ENCODE measurements at places on chromosomes 2 and 18.

DNA sequence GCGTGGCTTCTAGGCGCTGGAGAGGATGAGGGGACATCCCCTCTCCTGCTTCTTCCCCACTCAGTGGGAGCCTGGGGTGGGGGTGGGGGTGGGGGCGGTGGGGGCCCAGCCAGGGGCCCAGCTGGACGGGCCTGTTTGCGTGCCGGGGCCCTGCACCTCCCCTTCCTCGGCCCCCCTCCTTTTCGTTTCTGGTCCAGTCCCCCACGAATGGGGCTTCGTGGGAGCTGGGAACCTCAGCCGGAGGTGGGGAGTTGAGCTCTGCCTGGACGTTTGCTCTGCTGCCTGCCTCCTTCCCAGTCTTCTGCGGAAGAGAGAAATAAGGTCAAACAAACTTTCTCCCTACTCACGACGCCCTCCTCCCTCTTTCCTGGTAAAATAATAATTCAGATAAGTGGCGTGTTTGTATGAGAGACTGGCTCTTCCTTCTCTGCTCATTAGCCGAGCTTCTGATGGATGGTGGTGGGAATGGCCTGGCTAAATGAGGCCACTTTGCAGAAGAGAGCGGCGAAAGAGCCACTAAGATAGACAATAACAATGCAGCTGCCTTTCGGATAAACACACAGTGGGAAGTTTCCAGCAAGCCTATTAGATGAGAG lies 782 bp downstream of the MTA3 start:
- DNase-seq: no peak

GRCh38 chr18:13613591-13614501 lies 112.5 kb downstream of the FAM210A start:
- no peak for DNase-seq

- DNase-seq: peak; percentile 78
Measured at GRCh38 chr2:235533616-235534385, 40.0 kb downstream of the AGAP1 start.

DNA sequence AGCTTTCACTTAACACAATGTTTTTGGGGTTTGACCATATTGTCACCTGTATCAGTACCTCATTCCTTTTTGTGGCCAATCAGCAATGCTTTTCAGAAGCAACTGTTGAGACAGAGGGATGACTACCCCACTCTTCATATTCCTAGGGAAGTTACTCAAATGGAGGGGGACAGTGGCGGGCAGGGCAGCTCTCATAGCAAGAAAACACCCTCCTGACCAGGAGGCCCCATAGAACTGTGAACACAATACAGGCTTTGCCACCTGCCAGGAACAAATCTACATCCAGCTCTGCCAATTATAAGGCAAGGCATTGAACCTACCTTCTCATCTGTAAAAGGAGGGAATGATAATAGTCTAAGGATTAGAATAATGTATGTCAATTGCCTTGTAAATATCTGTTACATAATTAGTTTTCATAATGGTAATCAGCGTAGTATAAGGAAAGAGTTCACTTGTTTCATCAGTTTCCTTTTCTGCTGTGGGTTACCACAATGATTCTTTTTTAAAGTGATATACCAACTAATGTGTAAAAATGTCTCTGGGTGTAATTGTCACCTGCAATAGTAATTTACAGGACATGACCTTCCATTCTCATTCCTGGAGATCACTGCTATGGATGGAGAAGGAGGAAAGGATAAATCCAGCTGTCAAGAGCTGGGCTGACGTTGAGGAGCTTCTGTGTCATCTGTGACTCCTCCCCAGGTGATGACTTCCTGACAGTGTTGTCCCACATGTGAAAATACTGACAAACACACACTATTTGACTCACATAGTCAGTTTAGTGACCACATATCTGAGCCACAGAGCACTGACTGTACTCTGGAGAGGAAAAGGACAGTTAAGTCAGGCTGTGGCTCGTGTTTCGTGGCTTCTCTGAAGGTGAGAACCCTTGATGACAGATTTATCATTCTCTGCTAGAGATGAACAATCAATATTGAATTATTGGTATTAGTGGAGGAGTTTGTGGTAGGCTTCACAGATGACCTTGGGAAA lies 13.5 kb downstream of the ALPK2 start:
- no peak for DNase-seq

GRCh38 chr18:57982372-57983021 lies 61.5 kb upstream of the NEDD4L start:
- no peak for DNase-seq

GRCh38 chr2:190804182-190804795 lies 76.3 kb upstream of the GLS start:
- no peak for DNase-seq

DNA sequence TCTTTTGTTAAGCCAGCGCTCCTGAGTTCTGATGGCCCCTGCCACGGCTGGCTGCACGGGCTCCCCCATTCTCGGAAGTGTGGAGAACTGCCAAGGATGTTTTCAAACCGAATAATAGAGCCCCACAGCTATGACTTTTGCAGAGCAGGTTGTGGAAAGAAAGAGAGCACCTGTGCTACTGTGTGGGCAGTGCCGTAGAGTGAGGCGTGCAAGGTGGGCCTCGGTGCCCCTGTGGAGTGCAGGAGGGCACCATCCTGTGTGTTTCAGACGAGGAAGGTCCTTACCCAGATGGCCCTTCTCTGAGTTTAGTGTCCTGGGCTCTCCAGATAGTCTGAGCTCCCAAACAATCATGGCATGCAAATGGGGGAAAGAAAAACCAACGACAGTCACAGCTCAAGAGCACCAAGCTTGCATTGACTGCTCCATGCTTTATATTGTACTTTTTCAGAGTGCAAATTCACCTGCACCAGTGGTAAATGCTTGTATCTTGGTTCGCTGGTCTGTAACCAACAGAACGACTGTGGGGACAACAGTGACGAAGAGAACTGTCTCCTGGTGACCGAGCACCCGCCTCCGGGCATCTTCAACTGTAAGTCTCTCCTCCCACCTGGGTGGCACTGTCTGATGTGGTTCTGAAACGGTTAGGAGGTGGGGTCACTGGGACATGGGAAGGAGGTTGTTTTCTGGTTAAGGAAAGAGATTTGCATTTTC lies 219.4 kb downstream of the LDLRAD4 start:
- no peak for DNase-seq

- no peak for DNase-seq
Measured at GRCh38 chr2:26011990-26012856, 21.7 kb upstream of the RAB10 start.

GRCh38 chr2:38524580-38524979 lies 78.1 kb downstream of the HNRNPLL start:
- peak; percentile 62 for DNase-seq

GRCh38 chr2:46720592-46721185 lies 194.9 kb downstream of the MCFD2 start:
- no peak for DNase-seq

- no peak for DNase-seq
Measured at GRCh38 chr2:74902281-74902860, 56.1 kb upstream of the POLE4 start.

- DNase-seq: no peak
Measured at GRCh38 chr2:168002021-168002553, 245.3 kb downstream of the STK39 start.

GRCh38 chr2:31920962-31921361 lies 89.8 kb downstream of the MEMO1 start:
- no peak for DNase-seq

- DNase-seq: no peak
Measured at GRCh38 chr2:164479460-164479859, 141.8 kb downstream of the GRB14 start.

DNA sequence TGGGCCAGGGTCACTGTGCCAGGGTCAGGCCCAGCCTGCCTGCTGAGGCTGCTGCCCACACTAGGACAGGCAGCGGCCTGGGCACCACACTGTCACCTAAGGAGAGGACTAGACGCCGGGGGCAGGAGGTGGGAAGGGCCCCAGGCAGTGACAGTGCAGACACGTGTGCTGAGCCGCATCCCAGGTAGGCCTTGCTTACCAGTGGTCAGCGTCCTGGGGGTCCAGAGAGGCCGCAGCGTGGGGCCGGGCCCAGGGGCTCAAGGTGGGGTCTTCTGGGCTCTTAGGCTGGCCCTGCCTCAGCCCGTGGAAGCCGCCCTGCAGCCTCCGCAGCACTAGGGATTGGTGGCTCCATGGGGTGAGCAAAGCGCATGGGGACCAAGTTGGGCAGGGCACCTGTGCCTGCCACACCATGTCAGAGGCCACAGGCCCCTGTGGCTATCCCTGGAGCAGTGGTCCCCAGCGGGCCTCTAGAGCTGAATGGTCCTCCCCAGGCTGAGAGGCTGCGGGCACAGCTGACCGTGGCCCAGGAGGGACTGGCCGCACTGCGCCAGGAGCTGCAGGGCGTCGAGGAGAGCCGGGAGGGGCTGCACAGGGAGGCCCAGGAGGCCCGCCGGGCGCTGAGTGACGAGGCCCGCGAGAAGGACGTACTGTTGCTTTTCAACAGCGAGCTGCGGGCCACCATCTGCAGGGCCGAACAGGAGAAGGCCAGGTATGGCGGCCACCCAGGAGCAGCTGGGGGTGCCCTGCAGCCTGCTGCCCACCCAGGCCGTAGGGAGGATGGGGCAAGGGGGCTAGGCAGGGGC lies 35.2 kb upstream of the SNED1 start:
- no peak for DNase-seq

DNA sequence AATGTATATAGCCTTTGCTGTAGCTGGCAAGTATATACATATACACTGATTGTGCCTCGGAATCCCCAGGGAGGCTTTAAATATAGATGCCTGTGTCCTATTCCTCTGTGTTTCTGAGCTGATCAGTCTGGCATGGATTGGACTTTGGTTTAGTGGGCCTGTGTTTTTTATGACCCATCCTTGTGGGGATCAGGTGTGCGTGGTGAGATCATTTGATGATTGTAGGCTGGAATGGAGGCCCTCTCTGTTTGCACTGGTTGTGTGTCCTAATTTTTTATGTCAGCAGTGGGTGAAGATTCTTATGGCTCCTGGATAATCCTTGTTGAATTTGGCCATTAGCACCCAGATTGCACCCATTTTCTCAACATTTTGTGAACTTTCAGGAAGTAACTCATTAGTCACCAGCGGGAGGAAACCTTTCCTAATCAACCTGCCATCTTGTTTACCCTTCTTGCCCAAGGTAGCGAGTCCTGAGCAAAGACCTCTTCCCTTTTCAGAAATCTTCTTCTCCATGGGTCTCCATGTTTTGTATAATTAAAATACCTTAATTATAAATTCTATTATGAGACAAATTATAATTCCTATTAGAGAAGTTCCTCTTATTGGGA lies 75.8 kb downstream of the UGGT1 start:
- no peak for DNase-seq

DNA sequence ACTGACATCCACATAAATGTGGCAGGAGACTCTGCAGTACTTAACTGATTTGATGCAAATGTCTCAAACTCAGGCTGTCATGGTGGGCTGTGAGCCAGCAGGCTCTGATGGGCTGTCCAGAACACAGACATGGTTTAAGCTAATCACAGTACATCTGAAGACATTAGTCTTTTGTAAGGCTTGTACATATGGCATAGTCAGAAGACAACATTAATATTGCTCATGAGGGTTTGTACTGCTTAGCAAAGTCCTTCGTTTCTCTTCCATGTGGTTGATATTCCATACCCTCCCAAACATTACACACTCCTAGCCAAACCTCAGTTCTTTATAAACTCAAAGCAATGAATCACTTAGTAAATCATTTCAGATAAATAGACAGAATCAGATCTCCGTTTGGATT lies 330.6 kb downstream of the RND3 start:
- no peak for DNase-seq

DNA sequence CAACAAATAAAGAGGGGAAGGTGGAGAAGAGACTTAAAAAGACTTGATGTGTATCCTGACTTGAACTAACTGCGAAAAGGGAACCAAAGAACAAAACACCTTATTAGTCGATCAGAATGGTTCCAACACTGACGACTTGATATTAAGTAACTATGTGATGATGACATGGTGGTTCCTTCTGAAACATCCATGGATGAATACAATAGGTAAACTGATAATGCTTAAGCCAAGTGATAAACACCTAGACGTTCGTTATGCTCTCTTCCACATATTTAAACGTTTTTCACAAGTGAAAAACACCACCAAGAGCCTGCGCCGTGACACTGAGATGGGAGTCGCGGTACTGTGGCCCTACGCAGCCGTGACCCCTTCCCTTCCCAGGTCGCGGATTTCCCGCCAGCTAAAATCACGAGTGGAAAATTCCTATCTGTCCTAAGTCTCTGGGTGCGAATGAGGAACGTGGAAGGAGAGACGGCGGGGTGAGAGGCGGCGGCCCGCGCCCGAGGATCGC lies 797 bp downstream of the TTC32 start:
- DNase-seq: no peak

DNA sequence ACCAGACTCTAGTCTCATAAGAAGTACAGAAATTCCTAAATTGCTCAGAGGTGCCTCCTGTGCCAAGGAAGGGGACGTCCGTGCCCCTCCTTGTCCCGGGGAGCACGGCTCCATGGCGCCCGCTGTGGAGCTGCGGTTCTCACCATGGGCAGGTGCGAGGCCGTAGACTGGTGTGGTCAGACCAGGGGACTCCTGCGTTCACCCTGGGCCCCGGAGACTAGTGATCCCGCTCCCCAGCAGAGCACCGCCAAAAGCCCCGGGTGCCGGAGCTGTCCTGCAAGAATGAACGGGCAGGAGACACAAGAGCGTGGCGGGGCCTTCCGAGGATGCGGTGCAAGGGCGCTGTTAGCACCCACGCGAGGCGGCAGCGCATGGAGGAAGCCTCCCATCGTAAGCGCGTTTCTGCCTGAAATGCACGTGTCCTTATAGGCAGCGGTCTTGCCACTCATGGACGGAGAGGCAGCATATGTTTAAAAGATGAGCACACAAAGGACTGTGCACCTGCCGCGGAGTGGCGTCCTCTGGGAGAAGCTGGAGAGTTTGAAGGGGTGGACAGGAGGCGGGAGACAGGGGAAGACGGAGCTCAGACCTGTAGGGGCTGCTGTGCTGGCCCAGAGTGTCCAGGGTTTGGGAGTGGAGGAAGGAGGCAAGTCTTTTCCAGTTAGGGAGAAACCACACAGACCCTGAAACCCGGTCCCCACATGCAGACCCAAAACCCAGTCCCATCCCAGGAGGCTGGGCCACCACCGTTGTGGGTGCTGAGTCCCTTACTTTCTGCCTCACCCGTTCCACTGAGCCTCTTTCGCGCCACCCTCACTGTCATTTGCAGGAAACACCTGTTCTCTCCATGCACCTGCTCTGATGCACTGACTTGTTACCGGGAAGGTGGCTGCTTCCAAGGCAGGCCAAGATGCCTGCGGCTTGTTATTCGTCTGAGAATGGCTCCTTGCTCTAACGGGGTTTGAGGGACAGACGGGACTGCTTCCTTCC lies 7.5 kb upstream of the KCNG2 start:
- no peak for DNase-seq

DNA sequence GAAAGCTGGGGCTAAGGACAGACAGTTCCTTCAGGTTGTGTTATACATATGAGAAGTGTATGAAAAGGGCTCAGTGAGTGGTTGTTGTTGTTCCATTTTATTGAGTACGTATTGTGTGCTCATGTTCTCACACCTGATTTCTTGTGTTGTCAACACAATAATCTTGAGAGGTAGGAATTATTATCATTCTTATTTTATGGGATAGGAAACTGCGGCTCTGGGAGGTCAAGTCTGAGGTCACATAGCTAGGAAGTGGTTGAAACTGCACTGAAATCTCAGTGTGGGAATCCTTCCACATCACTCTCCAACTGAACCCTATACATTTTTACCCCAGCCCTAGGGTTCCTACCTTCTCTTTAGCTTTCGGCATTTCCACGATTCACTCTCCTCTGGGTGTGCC lies 124.2 kb upstream of the CXCR4 start:
- DNase-seq: no peak

Data from NCI-H2171 (cell line).